ENCODE measurements at places on chromosomes 2 and 18.

DNA sequence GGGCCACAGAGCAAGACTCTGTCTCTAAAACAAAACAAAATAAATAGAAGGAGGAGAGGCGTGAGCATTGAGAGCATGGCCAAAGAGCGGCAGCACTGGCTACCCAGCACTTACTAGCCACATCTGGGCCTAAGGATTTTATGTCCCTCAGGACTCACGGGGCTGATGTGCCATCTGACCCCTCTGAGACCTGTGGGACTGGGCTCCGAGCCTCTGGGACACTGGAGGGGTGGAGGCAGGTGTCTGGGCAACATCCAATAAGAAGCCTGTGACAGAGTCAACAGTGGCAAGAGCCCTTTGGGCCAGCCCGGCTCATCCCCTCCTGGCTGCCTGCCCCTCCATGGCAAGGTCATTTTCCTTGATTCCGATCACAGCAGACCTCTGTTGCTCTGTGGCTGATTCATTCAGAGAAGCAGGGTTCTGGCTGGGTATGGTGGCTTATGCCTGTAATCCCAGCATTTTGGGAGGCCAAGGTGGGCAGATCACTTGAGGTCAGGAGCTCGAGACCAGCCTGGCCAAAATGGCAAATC lies 60.7 kb downstream of the RRM2 start:
- DNase-seq, result no peak

DNA sequence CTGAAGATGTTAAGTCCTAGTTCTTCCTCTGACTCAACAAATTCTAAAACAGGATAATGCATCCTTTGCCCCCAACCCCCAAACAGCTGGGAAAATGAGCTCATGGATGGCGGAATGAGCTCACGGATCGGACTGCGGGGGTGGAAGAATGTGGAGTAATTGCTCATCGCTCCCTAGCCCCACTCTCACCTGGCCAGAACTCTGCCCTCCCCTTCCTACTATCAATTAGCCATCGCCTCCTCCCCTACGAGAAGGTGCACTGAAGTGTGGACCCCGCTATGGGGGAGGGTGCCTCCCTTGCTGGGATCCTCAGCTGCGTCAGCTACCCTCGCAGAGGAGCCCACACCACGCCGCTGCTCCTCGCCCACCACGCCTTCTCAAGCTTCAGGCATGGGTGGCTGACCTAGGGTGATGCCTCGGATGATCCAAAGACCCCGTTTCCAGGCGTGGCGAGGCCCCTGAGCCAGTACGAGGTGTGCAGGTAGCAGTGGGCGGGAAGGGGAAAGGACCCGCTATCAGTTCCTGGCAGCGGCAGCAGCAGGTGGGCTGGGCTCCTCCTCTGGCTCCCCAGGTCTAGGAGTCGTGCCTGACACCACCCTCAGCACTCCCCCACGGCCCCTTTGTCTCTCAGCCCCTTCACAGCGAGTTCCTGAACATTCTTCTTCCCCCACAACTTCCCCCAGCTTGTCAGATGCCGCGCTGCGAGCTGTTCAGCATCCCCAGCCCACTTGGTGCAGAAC lies 82.1 kb upstream of the POMC start:
- DNase-seq, result peak; percentile 31

DNA sequence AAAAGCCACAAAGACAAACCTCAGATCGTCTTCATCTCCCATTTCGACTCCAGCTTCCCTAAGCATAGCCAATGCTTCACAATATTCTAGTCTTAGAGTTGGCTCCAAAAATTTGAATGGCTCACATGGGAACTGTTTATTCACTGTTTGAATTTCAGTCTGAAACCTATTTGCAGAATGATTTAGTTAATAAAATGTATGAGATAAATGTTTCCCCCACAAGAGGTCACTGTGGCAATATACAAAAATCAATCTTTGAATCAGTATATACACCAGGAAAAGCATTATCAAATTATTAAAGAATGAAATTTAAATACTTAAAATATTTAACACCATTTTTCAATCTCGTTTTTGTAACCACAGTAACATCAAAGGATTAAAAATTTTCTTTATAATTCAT lies 40.0 kb upstream of the MCM6 start:
- DNase-seq, result no peak

- no peak for DNase-seq
These were observed 45.3 kb upstream of the C1D start for GRCh38 chr2:68108120-68108519.

DNA sequence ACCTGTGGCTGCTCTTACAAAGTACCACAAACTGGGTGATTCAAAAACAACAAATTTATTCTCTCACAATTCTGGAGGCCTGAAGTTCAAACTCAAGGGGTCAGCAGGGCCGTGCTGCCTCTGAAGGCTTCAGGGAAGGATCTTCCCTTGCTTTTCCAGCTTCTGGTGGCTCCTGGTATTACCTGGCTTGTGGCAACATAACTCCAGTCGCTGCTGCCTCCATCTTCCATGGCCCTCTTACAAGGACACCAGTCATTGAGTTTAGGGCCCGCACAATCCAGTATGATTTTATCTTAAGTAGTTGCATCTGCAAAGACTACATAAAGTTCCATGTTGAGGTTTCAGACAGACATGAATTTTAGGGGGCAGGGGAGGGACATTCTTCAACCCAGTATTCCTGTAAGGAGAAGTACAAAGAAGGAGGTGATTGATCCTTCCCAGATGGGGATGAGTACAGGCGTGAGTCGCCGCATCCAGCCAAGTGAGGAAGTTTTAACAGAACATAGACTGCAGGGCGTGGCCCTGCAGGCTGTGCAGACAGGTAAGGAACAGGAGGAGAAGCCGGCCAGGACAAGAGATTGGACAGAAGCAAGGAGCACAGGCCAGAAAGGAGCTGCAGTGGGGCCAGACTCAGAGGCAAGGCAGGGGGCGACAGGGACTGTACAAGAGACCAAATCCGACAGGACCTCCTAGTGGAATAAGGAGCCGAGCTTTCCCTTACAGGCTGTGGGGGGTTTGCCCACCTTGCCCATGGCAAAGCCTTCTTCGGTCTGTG lies 44.4 kb upstream of the BZW1 start:
- no peak for DNase-seq

DNA sequence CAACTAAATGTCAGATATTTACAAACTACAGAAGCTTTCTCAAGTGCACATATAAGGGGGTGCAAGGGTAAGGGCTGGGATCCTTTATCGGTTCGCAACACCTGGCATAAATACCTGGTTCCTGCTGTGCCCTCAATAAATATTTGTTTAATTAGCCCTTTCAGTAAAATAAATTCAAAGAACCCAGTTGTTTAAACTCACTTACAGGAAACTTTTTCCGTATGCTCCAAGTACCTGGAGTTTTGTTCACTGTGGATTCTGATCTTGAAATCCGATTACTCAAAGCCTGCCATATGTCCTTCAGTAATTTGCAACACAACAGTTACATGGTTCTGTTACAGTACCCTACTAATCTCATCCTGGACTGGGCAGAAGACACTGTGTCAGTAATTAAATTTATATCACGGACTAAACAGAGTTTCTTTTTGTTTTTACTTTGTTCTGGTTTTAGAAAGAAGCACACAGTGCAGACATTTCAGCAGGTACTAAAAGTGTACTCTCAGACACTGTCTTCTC lies 36.9 kb downstream of the TBC1D8 start:
- no peak for DNase-seq

- DNase-seq, result no peak
These were observed 31.3 kb downstream of the GALNT3 start for GRCh38 chr2:165762723-165763122.

DNA sequence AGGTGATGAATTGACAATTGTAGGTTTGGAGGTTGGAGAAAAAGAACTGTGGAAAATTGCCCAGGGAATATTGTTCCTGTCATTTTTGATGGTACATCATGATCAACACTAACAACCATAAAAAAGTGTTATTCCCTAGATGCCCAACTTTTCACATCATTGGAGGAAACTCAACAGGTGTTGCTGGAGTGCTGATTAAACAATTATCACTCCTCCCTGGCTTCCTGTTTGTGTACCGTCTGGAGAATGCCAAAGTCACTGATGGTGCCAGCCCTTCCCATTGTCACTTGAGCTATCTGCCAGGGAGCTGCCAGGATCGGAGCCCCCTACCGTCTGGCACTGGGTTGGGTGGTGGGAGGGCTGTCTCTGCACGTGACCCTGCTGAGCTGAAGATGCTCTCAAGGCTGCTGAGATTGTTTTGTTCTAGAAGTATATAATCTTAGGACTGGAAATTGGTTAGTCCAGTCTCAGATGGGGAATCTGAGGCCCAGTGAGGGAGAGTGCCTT lies 156.9 kb downstream of the PRKCE start:
- DNase-seq, result no peak

DNA sequence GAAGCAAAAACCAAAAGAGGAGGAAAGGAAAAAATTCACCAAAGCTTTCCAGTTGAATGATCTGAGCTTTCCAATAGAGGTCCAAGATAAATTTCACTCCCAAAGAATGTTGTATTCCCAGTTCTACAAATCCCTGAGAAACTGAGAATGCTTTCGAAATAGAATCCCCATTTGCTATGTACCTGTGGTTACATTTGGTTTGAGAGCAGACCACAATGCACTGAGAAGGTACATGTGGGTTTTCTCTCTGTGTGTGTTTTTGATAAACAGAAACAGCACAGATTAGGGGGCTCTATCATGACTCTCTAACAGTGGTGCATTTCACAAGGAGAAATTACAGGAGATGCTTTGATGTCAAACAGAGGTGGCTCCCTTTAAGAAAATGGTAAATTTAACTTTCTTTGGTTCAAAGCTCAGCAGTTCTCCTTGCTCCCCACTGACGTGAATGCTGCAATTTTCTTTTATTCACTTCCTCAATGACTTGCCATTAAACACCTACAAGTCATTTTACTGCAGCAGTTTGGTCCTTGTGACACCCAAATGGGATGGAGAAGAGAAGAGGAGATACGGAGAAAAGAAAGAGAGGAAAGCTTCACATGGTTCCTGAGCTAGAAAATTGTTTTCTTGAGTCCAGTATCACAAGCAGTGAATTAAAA lies 108.7 kb downstream of the EPHA4 start:
- DNase-seq, result no peak

DNA sequence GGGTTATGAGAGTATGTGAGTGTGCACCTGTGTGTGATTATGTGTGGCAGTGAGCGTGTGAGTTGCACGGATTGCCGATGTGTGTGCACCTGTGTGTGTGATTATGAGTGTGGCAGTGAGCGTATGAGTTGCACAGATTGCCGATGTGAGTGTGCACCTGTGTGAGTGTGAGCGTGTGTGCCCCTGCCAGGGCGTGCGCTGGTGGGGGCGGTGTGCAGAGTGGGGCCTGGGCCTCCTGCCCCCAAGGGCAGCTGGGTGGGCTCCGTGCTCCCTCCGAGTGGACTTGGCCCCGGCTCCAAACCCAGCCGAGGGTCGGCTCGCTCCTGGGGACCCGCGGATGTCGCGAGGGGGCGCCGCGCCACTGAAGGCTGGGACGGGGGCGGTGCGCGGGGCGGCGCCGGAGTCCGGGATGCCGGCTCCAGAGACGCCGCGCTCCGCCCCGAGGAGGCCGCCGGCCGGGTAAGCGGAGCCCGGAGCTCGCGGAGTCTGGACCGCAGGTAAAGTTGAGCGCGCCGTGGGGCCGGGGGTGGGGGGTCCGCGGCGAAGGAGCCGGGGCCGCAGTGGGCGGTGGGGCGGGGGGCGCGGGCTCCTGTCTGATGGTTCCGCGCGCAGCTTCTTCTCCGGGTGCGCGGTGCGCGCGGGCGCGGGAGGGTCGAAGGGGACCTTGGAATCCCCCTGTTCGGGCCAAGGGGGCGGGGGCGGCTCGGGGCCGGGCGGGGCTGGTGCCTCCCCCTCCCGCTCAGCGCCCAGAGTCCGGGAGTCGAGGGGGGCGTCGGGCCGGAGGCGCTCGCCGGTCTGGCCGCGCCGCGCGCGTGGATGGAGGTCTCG lies at the start of gene KCNG2:
Gene KCNG2, plus strand, starts transcription at position 421 of the 828 bp plus-strand sequence. CDS start 65,730 bp downstream, outside the sequence.
- no peak for DNase-seq

DNA sequence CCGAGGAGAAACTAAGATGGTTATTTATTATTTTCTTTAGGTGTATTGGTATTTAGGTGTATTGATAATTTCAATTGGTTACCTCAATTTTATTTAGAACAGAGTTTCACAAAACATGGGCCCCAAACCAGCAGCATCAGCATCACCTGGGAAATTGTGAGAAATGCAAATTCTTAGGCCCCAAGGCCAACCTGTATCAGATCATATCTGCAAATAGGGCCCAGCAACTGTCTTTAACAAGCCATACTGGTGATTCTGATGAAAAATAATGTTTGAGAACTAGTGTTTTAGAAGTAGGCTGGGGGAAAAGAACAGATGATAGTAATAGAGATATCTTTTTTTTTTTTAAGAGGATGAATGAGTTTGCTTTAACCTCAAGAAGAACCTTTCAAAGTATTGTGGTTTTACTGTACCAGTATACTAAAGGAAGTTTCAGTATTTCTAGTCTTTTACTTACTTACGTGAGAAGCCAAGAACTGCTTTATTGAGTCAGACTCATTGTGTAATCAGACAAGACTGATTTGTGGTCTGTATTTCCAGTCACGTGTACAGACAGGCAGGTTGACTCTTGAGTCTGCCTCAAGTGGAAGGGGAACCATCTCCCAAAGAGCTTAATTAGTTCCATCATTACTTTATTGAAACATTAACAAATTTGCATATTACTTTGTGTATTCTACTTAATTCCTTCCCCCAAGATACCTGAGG lies 60.4 kb upstream of the GAREM1 start:
- no peak for DNase-seq

GRCh38 chr2:227179988-227180685 lies 15.7 kb downstream of the COL4A3 start:
- no peak for DNase-seq

DNA sequence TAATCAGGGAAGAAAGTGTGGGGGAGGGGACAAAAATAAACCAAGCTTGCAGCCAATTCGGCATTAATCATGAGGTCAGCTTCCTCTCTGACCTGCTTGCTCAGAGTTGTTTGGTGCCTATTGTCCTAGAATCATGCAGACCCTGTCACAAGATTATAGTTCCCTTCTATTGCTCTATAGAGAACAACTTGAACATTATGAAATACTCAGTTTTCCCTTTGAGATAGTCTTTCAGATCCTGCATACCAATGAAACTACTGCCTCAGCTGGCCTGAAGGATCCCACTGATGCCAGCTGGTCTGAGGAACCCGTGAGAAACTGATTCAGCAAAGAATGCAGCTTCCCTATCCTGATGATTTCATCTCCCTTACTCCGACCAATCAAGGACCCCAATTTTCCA lies 955 bp upstream of the BBS5 start:
- DNase-seq, result no peak

- no peak for DNase-seq
These were observed 193.8 kb upstream of the RND3 start for GRCh38 chr2:150681120-150681804.

DNA sequence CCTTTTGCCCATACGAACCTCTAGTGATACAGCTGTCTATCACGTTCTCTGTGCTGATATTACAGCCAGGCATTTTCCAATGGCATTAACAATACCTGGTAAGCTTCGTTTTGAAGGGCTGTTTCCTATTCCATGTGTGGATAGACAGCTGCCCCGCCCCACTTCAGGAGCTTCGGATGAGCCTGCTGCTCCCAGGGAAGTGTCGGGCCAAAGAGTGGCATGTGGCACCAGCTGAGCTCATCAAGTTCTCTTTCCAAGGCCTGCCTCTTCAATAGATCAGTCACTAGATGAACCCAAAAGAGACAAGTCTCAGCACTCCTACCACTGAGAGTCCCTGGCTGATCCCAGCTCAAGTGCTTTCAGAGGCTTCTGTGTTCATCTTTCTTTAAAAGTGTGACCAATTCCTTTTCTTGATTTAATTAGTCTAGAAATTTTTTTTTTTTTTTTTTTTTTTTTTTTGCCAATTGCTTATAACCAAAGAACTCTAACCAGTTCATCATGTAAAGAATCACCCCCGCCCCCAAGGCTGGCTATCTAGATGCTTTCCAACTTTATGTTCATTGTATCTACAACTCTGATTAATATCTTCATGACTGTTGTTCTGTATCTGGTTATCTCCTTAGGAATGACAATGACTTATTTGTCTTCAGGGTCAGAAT lies 46.6 kb downstream of the HDAC4 start:
- DNase-seq, result no peak
